ENCODE measurements at places on chromosomes 1 and 21.

- DNase-seq = no peak
Observed at GRCh38 chr1:198679535-198680173, 40.8 kb downstream of the PTPRC start.

- DNase-seq = no peak
Observed at GRCh38 chr1:212970085-212970484, 19.7 kb downstream of the VASH2 start.

GRCh38 chr1:25854554-25854953, 4.7 kb downstream of the AUNIP start:
- no peak for DNase-seq

- DNase-seq = no peak
Observed at GRCh38 chr1:159829273-159829634, 2.6 kb downstream of the SLAMF8 start.

DNA sequence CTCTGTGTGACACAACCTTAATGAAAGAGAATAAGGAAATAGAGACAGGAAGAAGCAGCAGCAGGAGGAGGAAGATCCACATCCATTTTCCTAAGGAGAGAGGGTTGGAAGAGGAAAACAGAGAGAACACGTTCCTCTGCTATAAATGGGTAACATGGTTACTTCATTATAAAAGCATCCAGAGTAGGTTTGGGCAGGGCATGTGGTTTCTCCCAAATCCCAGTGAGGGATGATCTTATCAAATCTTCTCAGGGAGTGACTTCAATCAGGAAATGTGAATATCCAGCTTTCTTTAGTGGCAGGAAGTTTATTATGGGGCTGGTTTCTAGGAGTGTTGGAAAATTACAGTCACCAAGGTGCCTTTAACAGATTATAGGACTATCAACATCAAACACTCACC, 11.1 kb downstream of the CYP2J2 start:
- DNase-seq = no peak

GRCh38 chr1:30315185-30315960, 408.0 kb downstream of the MATN1 start:
- DNase-seq = no peak

DNA sequence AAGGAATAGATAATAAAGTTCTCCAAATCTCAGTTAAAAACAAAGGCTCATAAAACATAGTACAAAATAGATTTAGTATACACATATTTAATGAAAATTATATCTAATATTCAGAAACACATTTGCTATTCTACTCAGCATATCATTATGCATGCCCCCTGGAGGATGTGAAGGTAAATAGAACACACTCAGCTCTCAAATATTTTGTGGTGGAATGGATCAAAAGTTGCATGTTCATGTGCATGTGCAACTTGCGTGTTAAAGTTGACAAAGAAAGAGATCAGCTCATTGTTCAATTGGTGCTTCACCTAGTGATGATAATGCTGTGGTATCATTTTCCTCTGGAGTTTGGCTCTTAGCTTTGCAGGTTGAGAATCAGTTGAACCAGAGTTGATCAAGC, 4.9 kb upstream of the ZNF644 start:
- no peak for DNase-seq

DNA sequence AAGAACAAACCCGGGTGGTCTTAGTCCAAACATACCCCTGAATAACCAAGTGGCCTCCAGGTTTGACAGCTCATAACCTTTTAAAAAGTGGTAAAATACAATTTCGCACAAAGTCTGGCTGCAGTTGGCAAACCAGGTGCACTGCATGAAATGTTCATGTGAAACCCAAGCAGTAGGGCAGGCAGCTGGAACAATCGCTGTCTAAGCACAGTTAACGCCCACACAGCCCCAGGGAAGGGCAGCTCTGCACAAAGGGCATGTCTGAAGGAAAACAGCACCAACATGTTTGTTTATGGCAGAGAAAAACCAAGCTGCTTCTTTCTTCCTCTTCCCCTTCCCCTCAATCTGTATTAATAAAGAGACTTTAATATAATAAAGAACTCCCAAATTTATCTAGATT, 49.5 kb downstream of the KIAA1614 start:
- DNase-seq = no peak

DNA sequence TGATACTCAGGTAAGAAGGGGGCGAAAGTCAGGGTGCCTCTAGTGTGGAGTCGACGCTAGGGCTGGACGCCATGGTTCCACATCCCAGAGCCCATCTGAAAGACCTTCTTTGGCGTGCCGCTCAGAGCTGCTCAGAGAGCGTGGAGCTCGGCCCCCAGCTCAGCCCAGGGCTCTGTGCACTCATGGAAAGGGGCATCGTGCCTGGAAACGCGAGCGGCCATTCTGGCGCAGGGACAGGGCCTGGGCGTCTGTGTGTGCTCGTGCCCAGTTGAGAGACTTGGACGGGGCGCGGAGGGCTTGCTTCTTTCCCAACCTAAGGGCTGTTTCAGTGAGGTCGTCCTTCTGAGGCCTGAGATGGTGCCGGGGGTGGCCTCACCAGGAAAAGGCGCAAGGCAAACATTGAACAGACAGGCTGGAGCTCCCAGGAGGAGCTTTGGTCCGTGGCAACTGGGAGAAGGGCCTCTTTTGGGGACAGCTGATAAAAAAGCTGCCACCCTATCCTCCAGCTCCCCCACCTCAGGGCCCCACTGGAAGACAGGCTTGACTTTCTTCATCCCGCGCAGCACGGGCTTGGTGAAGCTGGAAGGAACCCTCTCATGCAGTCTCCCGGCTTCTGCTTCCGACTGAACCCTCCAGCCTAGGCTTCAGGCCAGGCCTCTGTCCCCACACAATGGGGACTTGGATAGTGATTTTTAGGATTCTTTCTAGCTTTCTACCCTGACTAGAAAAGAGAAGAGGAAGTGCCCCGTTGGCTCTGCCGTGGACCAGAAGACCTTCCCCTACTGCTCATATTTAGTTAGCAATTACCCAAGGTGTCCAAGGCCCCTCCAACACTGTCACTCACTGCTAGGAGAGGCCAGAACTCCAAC, 77.1 kb downstream of the CD58 start:
- DNase-seq = no peak

DNA sequence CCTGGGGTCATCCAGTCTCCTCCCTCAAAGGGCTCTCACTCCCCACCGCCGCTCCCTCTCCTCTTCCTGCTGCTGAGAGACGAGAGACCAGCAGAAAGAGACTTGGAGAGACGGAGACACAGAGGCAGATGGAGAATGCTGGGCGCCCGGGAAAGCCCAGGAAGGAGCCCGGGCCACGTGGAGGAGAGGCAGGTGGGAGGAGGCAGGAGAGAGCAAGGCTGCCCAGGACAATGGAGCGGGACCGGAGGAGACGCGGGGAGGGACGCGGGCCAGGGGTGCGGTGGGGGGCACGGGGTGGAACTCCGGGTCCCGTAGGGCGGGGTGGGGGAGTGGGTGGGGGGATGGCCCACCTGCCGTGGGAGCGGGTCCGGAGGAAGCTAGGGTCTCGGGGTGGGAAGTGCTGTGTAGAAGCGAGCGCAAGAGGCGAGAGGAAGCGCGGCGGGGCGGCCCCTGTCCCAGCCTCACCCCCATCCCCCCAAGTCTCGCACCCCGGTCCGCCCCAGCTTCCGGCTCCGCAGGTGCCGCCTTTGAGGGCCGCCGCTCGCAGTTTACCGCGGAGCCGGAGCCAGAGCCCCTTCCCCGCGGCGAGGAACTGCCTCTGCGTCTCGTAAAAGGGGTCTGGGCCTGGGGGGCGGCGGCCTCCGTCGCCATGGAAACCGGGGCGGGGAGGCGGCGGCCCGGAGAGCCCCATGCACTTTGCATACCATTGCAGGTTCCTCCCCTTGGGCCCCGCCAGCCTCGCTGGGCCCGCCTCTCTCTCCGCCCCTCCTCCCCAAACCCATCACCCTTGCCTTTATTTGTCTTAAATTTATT, 11.7 kb upstream of the EPHA2 start:
- peak; percentile 44 for DNase-seq

- DNase-seq = no peak
Observed at GRCh38 chr1:5623399-5623798, 368.8 kb downstream of the NPHP4 start.

GRCh38 chr1:115123116-115123515, 33.8 kb upstream of the TSPAN2 start:
- no peak for DNase-seq

GRCh38 chr1:88175120-88175630, 508.9 kb upstream of the PKN2 start:
- no peak for DNase-seq

DNA sequence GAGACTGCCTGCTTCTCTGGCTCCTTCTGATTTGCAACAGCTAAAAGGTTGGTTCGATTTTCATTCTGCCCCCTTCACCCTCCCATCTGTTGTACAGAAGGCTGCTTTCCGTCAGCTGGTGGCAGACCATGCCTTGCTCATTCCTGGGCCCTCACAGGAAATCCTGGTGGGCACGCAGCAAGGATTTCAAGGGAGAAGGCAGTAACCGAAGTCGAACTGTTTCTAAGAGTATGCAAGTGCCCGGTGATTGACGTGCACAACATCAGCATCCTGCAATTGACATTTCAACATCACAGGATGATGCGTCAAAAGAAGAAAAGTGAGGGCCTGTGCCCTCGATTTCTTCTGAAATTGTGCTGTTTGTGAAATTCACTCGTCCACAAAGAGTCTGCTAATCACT, 83.8 kb downstream of the PLPP3 start:
- no peak for DNase-seq

- no peak for DNase-seq
Observed at GRCh38 chr1:57019236-57019839, 53.5 kb upstream of the C8B start.

- no peak for DNase-seq
Observed at GRCh38 chr1:221837896-221838295, 96.0 kb upstream of the DUSP10 start.

DNA sequence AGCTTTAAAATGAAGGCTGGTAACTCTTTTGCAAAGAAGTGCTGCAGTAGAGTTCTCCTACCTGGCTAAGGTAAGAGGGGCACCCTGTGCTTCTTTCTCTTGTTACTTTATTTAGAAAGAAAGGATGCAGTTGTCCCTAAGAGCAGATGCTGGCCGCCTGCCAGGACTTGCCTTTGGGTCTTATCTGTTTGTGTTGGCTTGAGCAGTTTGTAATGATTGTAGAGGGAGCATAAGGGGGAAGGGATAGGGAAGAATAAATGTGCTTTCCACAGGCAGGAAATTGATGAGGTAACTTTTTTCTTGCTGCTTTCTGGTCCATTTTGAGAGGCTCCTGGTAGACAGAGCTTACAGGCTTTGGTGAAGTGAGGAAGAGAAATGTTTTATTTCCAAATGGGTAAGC, 229.6 kb downstream of the HHAT start:
- DNase-seq = no peak

All from activated T-helper 9 cell treated with anti-CD3 and anti-CD28 coated beads, Interleukin-2, amount 50 U/mL, for 16 hours (primary cell).